ENCODE measurements at places on chromosomes 1 and 21.
A peak's percentile ranks its signal among the peaks of the same experiment; 100 is the strongest.

DNA sequence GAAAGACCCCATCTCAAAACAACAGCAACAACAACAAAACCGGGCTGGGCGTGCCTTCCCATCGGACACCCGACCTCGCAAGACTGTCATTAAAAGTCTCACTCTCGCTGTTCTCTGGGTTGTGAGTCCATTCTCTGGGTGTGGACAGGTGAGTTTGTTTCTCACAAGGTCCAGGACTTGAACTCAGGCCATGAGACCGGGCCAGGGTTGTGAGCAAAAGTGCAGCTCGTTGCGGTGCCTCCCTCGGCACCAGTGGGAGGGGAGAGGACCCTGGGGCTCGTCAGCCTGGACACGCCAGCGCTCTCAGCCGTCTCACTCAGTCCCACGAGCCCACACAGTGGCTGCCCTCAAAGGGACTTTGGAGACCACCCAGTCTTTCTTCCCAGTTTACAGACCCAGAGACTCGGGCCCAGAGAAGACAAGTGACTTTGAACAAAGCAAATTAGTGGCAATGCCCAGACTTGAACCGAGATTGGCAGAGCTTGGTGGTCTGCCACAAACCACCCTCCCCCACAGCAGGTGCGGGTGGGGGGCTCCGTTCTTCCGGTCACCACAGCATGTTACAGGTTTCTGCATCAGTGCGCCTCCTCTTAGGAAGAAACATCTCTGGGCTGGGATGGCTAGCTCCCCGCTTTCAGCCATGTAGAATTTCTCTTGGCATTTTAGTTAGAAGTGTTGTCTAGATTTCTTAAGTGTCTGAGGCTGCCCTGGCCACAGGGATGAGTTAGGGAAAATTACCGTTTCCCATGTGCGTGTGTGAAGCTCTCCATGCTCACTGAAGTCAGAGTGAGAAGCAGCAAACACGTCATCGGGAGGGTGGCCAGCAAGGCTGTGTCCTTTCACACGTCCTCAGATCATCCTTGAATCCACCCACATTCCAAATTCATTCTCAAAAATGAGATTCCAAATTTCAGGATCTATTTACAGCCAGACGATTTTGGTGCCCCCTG lies 28.3 kb downstream of the LRRC3 start:
- DNase-seq, result no peak

DNA sequence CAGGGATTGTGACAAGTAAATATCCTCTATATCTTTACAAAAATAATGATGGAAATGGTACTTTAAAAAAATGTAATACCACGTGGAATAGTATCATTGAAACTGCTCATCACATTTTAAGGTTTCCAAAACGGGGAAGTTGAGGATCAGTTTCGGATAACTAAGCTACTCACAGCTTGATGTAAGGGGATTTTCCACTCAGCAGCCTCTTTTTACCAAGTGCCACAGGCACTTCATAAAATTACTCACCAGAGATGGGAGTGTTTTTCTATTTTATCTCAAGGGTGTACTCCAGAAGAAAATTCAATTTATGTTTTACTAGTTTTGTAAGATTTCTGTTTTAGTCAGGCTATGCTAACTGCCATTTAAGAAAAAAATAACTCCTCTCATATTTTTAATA lies 91.7 kb downstream of the TPR start:
- no peak for DNase-seq

DNA sequence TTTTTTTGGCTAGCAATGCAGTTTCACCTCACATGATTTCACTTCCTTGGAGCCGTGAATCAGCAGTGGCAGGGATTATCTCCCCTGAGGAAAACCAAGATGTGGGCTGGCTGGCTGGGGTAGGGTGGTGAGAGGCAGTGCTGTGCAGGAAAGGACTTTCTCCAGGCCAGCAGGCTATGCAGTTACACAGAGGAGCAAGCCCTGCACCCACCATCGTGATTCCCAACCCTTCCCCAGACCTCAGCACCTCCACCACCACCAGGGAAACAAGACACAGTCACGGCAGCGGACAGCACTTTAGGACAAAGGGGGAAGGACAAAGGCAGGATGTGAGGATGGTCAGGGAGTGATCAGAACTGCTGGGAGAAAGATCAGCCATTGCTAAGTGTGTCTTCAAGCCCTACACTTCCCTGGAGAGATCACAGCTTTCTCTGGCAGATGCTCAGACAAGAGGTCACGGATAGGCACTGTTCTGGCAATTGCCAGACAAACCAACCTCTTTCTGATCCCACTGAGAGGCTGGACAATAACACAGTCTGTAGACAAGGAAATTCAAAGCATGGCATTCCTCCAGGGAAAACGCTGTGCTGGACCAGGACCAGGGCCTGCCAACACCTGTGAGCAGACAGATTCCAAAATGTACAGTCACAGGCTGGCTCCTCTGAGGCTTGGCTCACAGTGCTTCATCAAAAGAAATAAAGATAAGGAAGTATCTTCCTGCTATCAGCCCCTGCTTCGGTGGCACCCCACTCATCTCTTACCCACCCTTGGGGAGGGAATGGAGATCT lies 509.4 kb downstream of the SMYD3 start:
- no peak for DNase-seq

GRCh38 chr1:226653311-226653921 lies 85.7 kb downstream of the ITPKB start:
- no peak for DNase-seq

DNA sequence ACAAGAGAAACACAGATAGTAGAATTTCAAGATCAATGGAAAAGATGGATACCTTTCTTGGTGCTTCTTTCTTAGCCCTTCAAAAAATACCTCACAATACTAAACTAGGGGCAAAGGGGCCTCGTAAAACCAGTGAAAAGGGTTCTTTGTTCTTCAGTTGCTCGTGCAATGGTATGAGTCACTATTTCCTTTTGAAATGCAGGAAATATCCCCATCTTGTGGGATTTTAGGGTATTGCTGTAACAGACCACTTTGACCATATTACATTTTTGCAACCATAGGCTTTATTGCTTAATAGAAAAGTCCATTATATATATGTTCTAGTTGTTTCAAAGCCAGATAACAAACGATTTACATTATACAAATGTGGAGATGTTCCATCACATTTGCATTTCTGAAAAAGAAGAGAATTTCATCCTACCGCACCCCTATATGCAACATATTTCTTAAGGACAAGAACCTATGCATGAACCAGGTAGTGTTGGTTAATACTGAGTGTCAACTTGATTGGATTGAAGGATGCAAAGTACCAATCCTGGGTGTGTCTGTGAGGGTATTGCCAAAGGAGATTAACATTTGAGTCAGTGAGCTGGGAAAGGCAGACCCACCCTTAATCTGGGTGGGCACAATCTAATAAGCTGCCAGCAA lies 88.6 kb upstream of the PKN2 start:
- no peak for DNase-seq

DNA sequence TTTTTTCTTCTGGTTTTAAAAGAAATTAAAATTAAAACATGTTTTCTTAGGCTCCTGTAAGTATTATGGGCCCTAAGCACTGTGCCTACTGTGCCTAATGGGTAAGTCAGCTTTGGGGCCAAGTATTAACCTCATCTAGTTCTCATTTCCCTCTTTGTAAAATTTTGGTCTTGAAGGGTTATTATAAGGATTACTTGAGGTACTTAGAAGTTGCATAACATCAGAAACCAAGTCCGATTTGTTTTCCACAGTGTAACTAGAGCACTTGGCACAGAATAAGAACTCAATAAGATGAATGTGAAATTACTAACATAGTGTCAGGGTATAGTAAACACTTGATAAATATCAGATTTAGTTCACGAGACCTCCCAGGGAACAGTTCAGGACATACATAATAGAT lies 16.4 kb upstream of the OSBPL9 start:
- no peak for DNase-seq

- no peak for DNase-seq
These were observed 69.6 kb downstream of the DHRS3 start for GRCh38 chr1:12548279-12548972.

DNA sequence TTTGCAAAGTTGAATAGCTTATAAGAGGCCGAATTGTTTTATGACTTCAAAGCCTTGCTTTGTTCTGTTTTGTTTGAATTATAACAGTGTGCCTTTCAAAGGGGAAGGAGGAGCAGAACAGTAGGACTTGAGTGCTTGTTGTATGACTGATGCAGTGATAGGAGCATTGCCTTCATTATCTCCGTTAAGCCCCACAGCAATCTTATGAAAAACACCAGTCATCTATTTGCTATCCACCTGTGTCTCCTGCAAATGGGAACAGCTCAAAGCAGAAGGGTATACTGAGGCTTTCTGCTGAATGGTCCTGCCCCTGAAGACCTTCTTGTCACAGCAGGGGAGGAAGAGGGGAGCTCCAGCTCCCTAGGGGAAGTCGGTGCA lies 127.5 kb downstream of the RNF220 start:
- DNase-seq, result no peak

DNA sequence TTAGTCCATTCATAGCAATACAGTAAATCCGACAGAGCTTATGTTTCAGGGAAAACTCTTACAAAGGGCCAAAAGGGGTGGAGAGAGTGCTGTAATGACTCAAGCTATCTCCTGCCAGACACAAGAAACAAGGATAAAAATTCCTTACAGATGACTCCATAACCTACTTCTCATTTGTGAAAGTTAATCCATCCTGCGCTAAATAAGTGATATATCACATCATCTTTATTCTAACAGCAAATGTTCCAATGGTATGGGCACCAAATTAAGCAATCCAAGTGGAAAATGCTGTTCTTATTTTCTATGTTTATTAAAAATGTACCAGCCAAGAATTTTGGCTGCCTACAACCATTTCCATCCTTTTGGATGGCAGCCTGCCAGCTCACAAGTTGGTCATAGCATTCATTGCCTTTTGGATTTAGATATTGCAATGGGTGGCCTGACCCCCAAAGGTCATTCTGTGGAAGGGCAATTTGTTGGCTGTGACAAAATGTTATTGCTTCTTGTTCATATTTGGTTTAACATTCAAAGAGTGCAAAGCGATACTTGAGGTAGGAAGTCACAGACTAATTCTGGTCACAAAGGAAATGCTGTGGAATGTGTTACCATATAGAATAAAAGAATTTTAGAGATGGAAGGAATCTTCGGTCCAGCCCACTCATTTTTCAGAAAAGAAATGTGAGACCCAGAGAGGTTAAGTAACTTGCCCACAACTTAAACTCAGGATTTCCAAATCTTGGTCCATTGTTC lies 2.8 kb upstream of the ENAH start:
- DNase-seq, result no peak

DNA sequence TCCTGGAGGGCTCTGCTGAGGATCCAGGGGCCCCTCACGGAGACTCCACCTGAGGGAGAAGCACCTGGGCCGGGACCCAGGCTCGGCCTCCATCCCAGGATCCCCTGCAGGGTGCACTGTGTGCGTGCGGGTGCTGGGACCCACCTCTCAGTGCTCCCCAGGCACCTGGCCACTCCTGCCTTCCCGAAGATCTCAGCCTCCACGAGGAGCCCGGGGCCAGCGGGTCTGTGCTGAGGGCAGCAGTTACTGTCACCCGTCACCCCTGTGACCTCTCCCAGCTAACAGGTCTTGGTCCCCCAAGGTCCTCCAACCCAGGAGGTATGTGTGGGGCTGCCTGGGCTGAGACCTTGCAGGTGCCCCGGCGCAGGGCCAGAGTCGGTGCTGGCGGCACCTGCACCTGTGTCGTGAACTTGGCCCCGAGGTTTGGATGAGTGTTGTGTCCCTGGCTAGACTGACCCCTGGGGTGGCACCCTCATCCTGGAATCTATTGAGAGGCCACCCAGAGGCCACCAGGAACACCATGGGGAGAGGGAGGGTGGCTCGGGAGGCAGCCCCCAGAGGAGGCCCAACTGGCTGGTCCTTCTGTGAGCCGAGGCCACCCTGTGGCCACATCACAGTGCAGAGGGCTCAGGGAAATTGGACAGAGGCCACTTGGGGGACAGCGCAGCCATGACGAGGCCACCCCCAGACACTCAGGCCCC lies 17.7 kb downstream of the MORN1 start:
- no peak for DNase-seq

GRCh38 chr1:197842646-197843045 lies 59.8 kb upstream of the C1orf53 start:
- DNase-seq, result no peak

GRCh38 chr1:41416552-41417334 lies 55.5 kb downstream of the FOXO6 start:
- DNase-seq, result peak; percentile 47

- DNase-seq, result no peak
These were observed 38.6 kb downstream of the WASF2 start for GRCh38 chr1:27451343-27451742.

DNA sequence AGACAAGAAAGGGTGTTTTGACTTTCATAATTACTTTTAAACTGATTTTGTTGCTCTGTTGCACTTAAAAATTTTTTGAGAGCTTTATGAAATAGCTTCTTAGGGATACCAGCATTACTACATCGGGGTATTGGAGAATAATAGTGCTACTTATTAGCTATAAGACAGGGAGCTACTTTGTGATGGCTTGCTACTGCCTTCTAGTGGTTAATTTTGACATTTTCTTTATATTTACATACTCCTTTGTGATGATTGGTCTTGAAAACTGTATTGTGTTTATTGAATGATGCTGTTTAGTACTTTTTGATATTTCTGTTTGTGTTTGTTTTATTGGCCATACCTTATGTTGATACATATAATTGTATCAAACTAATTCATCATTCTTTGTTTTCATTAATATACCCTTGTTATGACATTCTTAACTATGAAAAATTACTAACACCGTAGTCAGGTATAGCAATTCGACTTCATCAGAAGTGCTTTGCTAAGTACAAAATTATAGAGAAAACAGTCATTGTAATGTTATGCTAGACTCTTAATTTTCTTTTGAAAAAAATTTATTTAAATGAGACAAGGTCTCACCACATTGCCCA lies 85.5 kb downstream of the CLIC4 start:
- no peak for DNase-seq

- peak; percentile 28 for DNase-seq
These were observed 433 bp upstream of the DMBX1 start for GRCh38 chr1:46489169-46489637.

DNA sequence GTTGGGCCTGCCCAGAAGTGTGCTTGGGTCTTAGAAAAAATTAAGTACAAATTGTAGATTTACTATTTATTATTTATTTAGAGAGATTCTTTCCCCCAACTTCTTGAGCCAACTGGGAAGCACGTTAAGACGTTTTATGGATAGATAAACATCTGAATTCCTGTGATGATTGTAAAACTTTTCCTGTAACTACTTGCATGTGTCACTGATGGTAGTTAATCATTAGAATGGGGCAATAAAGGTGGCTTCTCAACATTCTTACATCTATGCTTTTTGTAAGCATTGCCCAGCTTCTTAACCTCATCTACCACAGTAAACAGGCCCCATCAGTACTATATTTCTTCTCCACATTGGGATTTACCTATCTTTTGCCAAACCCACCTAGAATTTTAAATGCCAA lies 559.8 kb downstream of the LMO4 start:
- no peak for DNase-seq
